ENCODE measurements at places on chromosomes 7 and 10. TPM values are rescaled to one million over a fixed set of nuclear protein-coding genes. Genes with fewer than 3 reads are reported as not detected.

GRCh38 chr7:140609646-140610045 is 31.0 kb downstream of the DENND2A start:
- no peaks in the 10 kb centered on the region for H3K27me3 ChIP-seq
- H3K36me3 ChIP-seq, result peaks cover 3% of the 10 kb centered on the region
- H3K27ac ChIP-seq, result no peak overlapping the region
- H3K4me3 ChIP-seq, result no peak overlapping the region
- peaks cover 14% of the 10 kb centered on the region for H3K4me1 ChIP-seq
- DNase-seq, result no peak

The PNPLA8 gene
- 49.7 TPM for total RNA-seq

- H3K27me3 ChIP-seq, result no peaks in the 10 kb centered on the region
- DNase-seq, result peak; percentile 25
- H3K4me3 ChIP-seq, result no peak overlapping the region
- H3K27ac ChIP-seq, result no peak overlapping the region
- H3K4me1 ChIP-seq, result peaks cover 17% of the 10 kb centered on the region
Measured at GRCh38 chr7:27745064-27745583, 5.2 kb downstream of the TAX1BP1 start.

DNA sequence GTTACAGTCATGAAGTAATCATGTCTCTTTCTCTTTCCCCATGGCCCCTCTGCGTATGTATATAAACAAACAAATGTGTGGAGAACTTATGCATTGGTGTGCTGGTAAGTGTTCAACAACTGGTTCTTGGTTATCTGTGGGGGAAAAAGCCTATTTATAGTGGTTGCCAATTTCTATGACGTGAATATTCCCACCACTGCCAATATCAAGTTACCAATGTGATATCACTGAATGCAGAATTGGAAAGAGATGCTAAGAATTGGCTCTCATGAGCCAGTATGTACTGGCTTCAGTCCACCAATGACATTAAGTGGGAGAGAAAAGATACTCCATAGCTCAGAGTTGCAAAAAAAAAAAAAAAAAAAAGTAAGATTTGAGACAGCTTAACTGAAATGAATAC is 399.7 kb downstream of the REEP3 start:
- H3K4me1 ChIP-seq, result peaks cover 24% of the 10 kb centered on the region
- no peak overlapping the region for H3K27ac ChIP-seq

GRCh38 chr10:113080925-113081229 is 130.8 kb downstream of the TCF7L2 start:
- no peak for DNase-seq
- H3K4me1 ChIP-seq, result no peaks in the 10 kb centered on the region
- peaks cover 12% of the 10 kb centered on the region for H3K36me3 ChIP-seq
- H3K4me3 ChIP-seq, result no peak overlapping the region
- H3K27ac ChIP-seq, result no peak overlapping the region

DNA sequence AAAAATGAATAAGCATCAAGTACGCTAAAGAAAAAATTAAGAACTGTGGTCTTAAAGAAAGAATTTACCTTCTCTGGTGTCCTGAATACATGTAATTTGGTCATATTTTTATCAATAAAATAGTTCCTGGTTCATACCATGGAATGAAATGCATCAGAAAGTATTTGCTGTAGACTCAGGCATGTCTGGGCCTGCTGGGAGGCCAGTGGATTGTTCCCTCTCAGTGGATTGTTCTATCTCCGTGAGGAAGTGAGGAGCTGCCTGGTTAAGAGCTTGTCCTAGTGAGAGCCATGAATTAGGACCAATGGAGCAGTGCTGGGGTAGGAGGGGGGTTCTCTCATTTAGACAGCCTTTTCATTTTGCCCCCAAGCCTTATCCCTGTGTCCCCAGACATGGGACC is 211.7 kb upstream of the HABP2 start:
- no peak for DNase-seq
- no peak overlapping the region for H3K27ac ChIP-seq
- no peaks in the 10 kb centered on the region for H3K36me3 ChIP-seq
- H3K27me3 ChIP-seq, result no peaks in the 10 kb centered on the region
- H3K4me1 ChIP-seq, result no peaks in the 10 kb centered on the region

Measured in lung (tissue), 17 donors.